NCI-H774 (cell line): ENCODE measurements at places on chromosomes 1 and 21.

- no peak for DNase-seq
These were observed 47.9 kb downstream of the CDC7 start for GRCh38 chr1:91548376-91549040.

- DNase-seq, result no peak
These were observed 25.5 kb downstream of the CFAP74 start for GRCh38 chr1:1978108-1978507.

DNA sequence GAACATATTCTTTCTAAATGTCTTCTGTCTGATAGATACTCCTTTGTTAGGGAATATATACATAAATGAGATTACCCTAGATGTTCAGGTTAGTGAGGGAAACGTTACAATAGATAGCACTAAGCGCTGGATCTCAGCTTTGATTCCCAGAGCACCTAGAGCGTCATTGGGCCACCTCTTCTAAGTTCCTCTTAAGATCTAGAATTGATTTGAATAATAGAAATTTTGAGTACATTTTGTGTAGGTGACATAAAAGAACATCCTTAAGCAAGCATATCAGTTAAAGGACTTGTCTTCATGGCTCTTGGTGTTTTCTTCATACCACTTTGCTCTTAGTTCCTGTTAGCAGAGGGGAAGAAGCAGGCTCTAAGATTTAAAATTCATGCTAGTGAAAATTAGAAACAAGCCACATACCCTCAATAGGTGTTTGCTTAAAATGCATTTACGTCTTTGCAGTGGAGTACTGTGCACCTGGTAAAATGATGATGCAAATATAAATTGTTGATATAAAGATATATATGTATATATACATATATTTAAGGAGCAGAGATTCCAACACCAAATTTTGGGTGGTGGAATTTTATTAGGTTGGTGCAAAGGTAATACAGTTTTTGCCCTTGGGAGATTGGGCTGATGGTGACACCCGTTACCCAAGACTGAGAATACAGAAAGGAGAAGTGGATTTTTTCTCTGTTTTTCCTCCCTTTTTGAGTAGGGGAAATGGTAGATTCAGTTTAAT lies 47.1 kb downstream of the DYRK1A start:
- no peak for DNase-seq

GRCh38 chr1:225919906-225920305 lies 4.1 kb downstream of the PYCR2 start:
- DNase-seq, result no peak

- no peak for DNase-seq
These were observed 579.2 kb upstream of the ADGRL2 start for GRCh38 chr1:81221564-81221963.

GRCh38 chr1:229597877-229598276 lies 28.0 kb downstream of the TAF5L start:
- no peak for DNase-seq

DNA sequence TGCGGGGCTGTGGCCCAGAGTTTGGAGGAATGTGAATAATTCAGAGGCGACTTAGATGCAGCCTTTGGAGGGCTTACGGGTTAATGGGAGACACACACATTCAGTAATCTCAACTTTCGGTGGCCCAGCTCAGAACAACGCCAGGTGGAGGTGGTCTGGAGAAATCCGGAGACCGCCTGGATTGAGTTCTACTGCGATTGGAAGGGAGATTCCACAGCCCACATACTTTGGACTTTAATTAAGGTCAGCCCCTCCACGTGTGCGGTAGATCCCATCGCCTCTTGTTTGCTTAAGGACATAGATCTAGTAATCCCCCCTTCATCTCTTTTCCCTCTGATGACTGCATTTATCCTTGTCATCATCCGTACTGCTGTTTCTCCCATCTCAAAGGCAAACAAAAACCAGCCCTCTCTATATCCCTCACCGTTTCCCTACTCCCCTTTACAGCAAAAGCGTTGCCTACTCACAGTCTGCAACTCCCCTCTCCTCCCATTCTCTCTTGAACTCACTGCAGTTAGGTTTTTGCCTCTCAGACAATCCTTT lies 720 bp upstream of the BSDC1 start:
- DNase-seq, result no peak

GRCh38 chr1:20197329-20197791 lies 11.0 kb upstream of the PLA2G2C start:
- DNase-seq, result no peak

- no peak for DNase-seq
These were observed 78.0 kb downstream of the PDE9A start for GRCh38 chr21:42731264-42732032.

GRCh38 chr1:174976436-174977108 lies 23.2 kb upstream of the CACYBP start:
- DNase-seq, result no peak

GRCh38 chr1:233055879-233056641 lies 105.6 kb downstream of the NTPCR start:
- no peak for DNase-seq

- DNase-seq, result no peak
These were observed 133.7 kb upstream of the KCNK1 start for GRCh38 chr1:233480198-233480597.

GRCh38 chr1:67489643-67490042 lies 59.4 kb upstream of the SERBP1 start:
- DNase-seq, result no peak

DNA sequence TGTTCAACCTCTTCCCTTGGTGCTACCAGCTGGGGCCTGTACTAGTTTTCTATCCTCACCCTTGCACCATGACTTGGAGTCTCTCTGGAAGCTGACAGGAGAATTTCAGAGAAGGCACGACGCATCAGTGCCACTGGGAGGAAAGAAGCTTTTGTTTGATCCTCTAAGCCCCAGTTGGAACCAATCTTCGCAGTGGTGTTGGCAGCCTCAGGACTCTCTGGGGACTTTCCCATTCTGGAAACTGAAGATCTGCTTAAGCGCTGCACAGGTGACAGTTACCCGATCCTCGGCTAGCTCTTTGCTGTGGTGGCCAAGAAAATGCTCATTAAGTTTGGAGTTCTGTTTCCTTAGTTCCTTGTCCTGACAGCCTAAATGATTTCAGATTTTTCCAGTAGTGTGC lies 222.3 kb downstream of the RHOU start:
- no peak for DNase-seq

- no peak for DNase-seq
These were observed 55.1 kb downstream of the RBM11 start for GRCh38 chr21:14271053-14271452.

- no peak for DNase-seq
These were observed 52.4 kb downstream of the NAV1 start for GRCh38 chr1:201591348-201591747.

- DNase-seq, result no peak
These were observed 60.6 kb downstream of the MEGF6 start for GRCh38 chr1:3550511-3551289.

GRCh38 chr1:109197158-109198042 lies 16.3 kb upstream of the SARS1 start:
- DNase-seq, result no peak

DNA sequence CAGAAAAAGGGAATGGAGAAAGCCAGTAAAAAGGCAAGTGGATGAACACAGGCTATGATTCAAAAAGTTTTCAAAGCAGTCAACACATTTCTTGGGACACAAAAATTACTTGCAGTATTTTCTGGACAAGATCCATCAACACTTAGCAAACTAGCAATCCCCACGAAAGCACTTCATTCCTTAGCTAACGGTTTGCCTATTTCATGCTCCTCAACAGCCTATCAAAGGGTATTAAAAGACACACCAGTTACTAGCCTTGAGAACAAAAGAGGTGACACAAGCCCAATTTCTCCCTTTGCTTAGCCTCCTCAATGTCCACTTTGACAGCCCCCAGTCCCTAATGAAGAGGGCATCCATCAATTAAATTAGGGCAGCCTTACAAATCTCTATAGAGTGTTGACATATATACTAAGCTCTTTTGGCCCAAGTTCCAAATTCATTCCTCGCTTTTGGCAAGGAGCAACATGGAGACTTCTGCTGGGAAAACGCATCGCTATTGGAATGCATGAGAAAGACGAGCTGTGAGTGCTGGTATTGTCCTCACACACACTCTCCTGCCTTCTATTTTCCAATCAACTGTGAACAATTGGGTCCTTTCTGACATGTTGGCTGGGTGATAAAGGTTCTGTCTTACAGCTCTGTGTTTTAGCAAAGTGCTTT lies 180.0 kb downstream of the TNR start:
- DNase-seq, result no peak
